NCI-H1105 (cell line): ENCODE measurements at places on chromosomes 1 and 21.

- no peak for DNase-seq
These were observed 464.2 kb upstream of the DAB1 start for GRCh38 chr1:57887964-57888491.

GRCh38 chr1:228370439-228370940 is 36.1 kb downstream of the TRIM11 start:
- no peak for DNase-seq

DNA sequence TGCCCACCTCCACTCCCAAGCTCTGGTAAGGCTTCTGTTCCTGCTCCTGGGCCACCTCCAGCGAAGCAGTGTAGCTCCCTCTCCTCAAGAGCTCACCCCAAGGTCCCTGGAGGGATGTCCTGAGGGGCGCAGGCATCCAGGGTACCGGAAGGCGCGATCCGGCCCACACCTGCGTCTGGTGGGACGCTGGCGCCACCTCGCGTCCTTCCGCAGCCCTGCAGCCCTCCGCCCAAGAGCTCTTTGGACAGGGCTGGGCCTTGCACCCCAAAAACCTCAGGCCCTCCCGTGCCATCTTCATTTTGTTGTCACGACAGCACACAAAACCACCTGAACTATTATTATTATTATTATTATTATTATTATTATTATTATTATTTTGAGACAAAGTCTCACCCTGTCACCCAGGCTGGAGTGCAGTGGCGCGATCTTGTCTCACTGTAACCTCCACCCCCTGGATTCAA is 49.2 kb upstream of the PAX7 start:
- peak; percentile 27 for DNase-seq

DNA sequence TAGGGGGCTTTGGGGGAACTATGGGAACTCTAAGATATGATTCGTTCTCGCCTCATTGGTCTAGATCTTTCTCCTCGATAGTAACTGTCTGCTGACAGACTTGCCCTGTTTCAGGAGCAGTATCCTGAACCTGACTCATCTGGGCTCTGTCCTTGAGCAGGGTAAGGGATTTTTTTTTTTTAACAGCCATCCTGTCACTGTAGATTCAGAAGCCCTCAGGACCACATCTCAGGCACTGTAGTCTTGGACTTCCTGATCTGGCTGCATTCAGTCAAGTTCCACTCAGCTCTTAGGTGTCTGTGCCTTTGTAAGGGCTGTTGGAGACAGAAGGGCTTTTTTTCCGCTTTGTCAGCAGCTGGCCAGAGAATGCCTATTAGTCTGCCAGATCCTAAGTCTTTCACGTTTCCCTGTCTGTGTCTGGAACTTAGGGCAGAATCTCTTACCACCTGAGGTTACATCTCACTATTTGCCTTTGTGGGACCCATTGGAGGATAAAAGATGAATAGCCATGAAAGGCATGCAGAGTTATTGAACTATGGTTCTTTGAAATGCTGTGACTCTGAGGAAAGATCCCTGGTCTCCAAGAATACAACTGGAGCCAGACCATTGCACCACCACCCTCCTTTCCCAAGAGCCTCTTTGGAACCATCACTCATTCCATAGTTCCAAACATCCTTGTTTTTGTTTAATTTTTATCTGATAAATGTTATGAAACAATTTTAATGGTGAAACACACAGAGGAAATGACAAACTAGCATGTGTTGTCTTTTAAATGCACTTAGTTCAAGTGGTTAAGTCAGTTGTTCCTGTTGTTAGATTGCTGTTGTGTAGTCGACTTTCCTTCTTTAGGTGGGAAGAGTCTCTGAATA is 49.7 kb upstream of the MACF1 start:
- DNase-seq: peak; percentile 14

GRCh38 chr1:108049178-108049819 is 84.3 kb upstream of the VAV3 start:
- DNase-seq: no peak

- DNase-seq: no peak
These were observed 55.4 kb downstream of the SPEN start for GRCh38 chr1:15902882-15903281.

DNA sequence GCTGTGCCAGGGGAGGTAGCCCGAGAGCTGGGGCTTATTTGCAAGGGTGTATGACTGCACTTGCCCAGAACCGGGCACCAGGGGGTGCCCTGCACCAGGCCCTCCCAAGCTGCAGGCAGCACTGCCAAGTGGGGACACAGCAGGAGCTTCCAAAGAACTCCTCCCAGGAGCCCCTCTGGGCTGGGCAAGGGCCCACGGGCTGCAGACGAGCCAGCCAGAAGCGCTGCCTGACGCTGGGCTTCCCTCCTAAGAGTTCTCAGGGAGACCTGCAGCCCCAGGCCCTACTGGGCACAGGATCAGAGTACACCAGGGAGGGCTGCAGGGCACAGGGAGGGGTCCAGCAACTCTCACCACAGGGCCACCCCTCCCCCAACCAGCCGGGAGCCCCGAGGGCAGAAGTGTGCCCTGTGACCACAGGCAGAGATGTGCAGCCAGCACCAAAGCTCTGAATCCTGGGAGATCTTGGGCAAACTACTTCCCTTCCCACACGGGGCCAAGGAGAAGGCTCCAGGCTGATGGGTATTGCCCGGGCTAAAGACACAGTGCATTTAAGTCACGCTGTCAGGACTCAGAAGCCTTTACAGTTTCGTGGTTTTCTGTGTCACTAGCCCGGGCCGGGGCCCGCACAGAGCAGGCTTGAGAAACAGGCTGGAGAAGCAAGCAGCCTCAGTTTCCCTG is 63.4 kb downstream of the KCNAB2 start:
- DNase-seq: peak; percentile 26

DNA sequence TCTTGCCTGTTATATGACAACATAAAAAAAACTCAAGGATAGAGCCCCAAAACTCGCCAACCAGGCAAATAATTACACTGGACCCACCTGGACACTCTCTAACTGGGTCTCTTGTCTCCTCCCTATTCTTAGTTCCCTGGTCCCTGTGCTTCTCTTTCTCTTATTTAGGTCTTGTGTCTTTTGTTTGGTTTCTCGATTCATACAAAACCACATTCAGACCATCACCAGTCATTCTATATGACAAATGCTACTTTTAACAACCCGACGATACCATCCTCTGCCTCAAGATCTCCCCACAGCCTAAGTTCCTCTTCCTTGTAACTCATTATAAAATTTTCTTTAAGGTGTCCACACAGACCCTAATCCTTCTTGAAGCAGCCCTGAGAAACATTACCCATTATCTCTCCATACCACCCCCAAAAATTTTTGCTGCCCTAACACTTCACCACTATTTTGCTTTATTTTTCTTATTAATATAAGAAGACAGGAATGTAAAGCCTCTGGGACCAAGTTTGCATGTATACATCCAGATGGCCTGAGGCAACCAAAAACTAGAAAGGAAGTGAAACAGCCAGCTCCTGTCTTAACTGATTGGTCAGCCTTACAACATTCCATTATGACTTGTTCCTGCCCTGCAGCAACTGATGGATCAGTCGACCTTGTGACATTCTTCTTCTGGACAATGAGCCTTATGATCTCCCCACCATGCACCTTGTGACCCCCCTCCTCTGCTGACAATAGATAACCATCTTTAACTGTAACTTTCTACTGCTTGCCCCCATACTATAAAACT is 638.2 kb downstream of the AMY1C start:
- DNase-seq: no peak

DNA sequence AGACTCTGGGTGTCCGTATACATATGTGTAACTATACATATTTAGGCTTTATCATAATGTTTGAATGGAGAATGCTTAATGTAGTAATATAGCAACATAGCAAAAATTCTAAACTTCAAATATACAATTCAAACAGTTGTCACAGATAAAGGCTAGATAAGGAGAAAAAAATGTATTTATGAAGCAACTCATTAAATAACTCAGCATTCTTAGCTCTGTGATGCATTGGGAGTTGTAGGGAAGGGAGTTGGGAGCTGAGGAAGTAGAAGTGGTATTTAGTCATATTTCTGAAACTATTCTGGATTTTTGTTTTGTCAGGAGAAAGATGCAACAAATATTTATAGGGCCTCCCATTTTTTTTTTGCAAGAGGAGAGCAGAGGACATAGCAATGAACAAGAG is 197.8 kb downstream of the PBX1 start:
- DNase-seq: no peak

- no peak for DNase-seq
These were observed at the start of gene LRRC38 for GRCh38 chr1:13513895-13514546. LRRC38 (minus strand) TSS chr1:13514003; CDS start chr1:13513593, 410 bp downstream.

DNA sequence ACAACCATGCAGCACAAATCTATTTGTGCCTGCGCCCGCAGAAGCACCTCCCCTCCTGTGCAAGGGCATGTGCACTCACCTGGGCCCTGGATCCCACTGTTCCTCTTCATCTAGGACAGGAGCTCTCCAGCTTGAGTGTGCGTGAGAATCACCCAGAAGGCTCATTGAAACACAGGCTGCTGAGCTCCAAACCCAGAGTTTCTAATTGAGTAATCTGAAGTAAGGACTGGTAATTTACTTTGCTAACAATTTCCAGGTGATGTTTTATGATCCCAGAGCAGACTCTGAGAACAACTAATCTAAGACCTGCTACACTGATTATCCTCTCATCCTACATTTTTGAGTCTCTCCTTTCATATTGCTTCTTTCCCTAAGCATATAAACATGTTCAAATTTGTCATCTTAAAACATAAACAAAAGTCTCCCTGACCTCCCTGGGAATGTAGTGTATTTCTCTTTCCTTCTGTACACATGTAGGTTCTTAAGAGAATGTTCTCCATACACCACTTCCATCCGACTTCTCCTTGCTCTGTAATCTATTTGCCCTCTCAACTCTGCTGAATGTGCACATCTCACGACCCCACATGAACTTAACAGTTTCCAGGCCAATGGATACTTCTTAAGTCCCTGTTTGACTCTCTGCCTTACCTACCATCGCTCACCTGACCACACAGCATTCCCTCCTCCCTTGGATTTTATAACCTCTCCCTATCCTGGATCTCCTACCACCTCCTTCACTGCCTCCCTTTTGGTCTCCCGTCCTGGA is 522.5 kb downstream of the SMYD3 start:
- DNase-seq: no peak

DNA sequence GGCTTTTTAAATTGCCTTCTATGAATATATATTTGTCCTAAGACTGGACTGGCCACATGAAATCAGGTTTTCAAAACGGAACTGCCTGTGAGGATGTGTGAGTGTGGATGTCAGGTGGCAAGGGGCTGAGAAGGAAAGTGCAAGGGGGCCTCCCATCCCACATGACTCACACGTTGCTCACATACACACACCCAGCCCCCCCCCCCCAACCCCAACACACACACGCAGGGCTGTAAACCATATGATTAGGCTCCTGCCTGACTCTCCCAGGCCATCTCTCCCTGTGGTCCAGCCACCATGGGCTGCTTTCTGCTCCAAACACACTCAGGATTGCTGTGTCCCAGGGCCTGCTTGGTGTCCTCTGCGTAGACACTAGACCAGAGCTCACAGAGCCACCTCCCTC is 22.4 kb downstream of the DEGS1 start:
- DNase-seq: no peak

DNA sequence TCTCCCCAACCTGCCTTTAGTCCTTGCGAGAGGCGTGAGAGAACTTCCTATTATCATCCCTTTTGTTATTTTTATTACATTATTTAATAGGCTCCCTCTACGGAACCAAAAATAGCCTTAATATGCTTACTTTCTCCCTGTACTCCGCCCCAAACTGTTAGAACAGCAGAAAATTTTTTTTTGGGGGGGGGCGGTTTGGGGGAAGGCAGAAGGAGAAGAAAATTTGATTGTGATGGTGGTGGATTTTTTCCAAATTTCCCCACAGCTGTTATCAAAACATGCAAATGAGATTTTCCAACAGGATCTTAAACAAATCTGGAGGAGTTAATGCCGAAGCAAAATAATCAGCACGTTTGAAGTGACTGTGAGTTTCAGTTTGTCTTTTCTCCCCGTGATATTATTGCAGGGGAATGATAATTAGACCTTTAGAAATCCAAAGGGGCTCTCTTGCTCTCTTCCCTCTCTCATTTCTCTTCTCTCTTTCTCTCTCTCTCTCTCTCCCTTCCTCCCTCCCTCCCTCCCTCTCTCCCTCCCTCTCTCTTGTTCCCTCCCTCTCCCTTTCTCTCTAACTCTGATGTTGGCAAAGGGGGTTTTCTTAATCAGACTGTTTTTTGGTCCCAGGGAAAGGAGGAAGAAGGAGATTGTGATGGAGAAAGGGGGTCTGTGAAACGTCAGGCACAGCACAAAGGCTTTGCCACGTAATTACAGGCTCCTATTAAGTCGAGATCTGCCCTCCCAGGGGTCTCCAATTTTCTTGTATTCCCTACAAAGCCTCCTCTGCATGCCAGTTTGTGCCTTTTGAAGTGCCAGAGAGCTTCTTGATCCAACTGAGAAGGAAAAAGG is 1.1 kb upstream of the PRRX1 start:
- no peak for DNase-seq

DNA sequence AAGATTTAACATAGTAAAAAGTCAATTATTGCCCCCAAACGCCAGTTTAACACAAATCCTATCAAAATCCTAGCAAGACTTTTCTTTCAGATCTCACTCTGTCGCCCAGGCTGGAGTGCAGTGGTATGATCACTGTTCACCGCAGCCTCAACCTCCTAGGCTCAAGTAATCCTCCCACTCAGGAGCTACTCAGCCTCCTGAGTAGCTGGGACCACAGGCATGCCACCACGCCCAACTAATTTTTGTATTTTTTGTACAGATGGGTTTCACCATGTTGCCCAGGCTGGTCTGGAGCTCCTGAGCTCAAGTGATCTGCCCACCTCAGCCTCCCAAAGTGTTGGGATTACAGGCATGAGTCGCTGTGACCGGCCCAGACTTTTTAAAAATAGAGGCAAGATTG is 4.8 kb downstream of the SNIP1 start:
- DNase-seq: no peak

DNA sequence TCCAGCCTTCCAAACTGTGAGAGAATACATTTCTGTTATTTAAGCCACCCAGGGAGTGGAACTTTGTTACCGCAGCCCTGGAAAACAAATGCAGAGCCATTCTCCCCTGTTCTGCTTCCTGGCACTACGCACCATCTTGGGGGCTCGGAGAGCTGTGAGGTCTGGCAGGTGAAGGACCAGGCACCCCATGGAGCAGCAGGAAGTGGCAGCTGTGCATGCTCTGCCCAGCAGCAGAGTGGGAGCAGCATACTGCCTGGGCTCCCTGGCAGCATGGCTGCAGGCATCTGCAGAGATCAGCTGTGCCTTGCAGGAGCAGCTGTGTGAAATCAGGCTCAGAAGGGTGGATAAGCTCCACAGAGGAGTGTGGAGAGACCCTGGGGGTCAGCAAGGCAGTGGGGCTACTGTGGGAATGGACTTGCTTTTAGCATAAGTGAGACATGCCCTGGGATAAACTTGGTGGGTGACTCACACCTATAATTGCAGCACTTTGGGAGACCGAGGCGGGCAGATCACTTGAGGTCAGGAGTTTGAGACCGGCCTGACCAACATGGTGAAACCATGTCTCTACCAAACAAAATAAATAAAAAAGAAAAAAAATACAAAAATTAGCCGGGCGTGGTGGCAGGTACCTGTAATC is 17.7 kb upstream of the ZSCAN20 start:
- DNase-seq: no peak

DNA sequence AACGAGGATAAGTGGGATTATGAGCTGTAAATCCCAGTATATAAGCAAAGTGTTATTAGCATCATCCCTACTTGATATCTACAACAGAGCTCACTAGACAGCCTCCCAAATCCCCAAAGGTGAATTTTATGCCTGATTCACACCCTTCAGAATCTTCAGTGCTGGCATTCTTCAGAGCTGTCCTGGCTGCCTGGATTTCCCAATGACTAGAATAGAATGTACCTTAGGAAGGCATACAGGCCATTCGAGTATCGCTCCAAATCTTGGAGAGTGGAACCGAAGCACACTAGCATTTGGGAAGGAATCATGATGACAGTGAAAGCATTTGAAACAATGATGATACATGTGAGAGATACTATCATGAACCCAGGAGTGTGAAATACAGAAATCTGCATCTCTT is 22.3 kb downstream of the ZBTB40 start:
- no peak for DNase-seq

- DNase-seq: no peak
These were observed 249.3 kb downstream of the TNR start for GRCh38 chr1:175494011-175494554.
